GOT3 (cell line): ENCODE measurements at places on chromosomes 5 and 9.

- DNase-seq: no peak
Measured at GRCh38 chr5:37615184-37615583, 224.7 kb downstream of the GDNF start.

DNA sequence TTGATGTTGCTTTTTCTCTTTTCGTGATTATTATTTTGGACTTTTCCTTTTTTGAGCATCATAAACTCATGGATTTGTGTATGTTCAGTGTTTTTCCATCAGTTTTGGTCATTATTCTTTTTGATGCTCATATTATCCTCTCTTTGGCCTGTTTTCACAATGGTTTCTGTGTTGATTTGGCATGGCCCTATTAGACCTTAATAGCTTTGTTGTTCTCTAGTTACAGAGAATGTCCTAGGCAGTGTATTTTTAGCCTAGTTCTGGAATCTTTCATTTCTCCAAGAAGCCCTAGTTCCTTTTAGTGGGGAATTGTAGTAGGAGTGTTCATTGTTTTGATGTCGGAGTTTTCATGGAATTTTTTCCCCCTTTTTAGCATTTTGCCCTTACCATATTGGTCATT is 41.3 kb upstream of the ROPN1L start:
- no peak for DNase-seq

DNA sequence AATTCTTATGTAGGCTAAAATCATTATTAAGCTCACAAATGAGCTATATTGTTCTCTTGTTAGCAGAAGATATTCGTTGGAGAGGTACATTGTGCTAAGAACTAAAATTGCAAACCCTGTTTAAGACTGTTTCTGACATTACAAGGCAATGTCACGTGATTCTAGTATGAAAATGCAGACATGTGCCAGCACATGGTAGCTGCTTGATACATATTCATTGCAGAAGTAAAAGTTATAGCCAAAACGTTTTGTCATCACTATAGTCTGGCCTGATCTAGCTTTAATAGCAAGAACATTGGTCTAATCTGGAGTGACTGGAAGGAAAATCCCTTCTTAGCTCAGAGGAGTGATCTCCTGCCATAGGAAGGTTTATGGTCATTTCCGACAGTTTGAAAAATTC is 144.7 kb downstream of the CFAP90 start:
- DNase-seq: no peak

- DNase-seq: no peak
Measured at GRCh38 chr5:31235381-31235780, 41.9 kb downstream of the CDH6 start.

DNA sequence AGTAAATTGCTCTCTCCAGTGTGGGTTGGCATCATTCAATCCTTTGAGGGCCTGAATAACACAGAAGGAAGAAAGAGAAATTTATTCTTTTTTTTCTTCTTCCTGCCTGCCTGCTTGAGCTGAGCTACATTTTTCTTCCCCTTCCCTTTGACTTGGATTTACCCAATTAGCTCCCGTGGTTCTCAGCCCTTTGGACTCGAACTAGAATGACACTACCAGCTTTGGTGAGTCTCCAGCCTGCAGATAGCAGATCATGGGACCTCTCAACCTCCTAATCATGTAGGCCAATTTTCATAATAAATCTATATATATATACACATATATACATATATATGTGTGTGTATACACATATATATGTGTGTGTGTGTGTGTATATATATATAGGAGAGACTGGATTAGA is 128.6 kb downstream of the ISOC1 start:
- DNase-seq: no peak

DNA sequence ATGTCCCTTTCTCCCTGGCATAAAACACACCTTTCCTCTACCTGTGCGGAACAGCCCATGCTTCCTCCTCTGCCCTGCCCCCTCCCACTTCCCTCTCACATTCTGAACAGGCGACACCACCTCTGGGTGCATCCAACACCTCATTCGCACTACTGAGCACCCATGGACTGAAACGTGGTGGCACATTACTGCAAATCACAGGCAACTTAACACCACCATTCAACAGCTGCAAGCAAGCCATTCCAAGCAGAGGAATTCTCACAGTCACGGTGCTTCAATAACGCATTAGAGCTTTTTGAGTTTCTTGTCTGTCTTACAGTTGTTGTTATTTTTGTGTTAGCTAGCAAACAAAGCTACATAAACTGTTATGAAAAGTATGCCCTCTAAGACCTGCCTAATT is 298.2 kb upstream of the TAS2R1 start:
- no peak for DNase-seq

DNA sequence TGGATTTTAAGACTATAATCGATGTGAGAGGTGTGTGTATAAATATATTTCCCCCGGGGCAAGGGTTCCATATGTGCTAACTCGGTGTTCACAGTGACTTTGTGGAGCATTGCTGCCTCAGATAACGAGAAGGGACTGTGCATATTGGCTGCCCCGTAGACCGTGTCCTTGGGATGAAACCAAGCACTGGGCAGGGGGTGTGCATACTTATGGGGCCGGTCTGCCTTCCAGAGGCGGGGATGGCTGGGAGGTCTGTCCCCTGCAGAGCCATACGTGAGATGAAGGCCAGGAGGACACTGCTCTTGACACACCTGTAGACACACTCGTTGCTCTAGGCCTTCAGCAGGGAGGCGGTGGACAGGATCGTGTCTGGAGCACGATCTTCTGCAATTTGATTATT is 56.0 kb upstream of the ZNF354A start:
- DNase-seq: no peak

- no peak for DNase-seq
Measured at GRCh38 chr5:111551161-111551560, 38.8 kb upstream of the STARD4 start.

DNA sequence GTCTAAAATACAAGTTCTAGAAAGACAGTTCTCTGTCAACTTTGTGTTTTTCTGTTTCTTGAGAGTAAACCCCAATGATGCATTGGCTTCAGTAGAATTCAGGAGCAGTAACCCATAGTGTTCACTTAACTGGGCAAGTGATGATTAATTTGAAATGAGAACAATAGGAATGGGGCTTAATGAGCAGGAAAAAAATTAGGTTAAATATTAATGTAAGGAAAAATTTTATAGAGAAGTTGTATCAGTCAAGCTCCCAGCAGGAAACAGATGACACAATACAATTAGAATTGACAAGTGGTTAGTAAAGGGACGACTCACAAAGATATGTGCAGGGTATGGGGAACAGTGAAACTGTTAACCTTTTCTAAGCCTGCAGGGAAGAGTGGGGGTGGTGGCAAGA is 38.2 kb downstream of the ENTREP1 start:
- DNase-seq: no peak

DNA sequence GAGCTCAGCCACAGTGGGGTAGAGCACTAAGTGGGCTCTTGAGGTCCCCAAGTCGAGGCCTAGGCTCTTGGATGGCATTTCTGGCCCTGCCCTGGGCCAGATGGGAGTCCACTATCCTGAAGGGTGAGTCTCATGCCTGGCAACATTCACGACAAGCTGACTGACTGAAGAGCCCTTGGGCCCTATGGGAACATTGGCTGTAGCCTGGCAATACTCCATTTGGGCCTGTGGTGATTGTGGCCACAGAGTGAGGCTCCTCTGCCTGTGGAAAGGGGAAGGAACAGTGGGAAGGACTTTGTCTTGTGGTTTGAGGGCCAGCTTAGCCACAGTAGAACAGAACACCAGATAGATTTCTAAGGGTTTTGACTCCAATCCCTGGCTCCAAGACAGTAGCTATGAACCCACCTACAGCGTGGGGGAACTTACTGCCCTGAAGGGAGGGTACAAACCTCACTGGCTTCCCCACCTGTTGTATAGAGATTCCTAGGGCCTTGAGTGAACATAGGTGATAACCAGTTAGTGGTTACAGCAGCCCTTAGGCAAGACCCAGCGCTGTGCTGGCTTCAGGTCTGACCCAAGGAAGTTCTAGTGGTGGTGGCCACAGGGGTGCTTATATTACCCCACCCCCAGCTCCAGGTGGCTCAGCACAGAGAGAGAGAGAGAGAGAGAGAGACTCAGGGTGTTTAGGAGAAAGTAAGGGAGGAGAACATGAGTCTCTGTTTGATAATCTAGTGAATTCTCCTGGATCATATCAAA is 72.4 kb downstream of the KIAA0825 start:
- no peak for DNase-seq

DNA sequence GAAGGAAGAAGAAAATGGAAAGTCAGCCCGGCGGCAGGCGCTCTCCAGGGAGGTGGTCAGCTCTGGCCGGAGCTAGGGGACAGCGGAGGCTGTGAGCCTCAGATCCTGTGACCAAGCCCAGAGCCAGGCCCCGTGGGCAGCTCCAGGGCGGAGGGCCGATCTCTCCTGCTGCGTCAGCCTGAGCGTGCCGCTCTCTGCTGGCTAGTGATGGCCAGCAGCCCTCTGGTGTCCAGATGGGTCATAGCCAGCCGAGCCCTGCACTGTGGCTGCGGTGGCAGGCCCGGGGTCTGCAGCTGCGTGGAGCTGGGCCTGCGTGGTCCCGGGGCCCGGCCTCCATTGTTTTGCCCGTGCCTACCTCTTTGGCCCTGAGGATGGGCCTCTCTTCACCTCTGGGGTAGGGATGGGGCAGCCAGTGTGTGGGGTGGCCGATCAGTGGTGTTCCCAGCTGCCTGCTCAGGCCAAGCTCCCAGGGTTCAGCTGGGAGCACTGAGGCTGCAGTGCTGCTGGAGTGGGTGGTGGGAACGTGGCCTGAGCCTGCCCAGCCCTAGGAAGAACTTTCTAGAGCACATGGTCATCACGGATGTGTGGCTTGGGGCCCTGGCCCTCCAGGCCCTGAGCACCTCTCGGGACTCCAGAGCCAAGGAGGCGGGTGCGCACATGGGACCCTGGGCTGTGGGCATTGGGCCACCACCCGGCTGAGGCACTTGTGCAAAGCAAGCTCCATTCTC is 17.1 kb upstream of the NRARP start:
- DNase-seq: no peak

- DNase-seq: no peak
Measured at GRCh38 chr9:133704711-133705181, 33.4 kb downstream of the SARDH start.

- no peak for DNase-seq
Measured at GRCh38 chr5:123037104-123037418, 536 bp upstream of the PPIC start.

GRCh38 chr5:113119246-113119924 is 142.8 kb downstream of the DCP2 start:
- DNase-seq: no peak

DNA sequence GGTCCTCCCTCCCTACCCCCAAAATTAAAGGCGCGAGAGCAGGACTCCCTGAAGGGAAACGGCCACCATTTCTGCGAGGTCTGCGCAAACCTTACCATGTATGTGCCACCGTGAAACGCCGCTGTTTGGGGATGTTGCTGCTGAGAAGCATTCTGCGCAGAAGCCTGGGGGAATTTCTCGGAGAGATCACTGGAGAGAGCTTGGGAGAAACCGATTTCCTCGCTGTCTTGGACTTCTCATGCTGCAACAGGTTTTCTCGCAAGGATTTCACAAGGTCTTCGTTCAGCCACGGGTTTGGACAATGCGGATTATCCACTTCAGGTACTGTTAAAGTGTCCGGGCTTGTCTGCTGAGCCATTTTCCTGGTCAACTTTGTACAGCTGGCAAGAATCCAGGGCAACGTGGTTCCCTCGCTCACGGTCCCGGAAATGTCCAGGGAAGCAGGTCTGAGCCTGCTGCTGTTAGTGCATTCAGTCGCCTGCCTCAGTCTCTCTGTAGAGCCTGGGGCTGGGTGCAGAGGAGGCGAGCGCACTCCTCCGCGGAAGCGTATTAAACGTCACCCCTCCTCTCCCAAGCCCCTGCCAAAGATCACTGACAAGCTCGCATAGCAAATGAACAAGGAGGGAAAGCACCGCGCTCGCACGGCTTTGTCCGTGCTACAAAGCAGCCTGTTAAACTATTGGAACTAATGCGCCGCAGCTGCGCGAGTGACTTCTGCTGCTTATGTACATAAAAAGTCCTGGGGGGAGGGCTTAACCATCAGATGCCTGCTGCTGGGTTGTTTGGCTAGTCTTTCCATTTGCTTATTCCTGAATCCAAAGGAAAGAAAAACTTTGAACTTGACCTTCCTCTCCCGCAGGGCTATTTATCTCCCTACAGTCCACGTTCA is 125.1 kb downstream of the PDE4D start:
- DNase-seq: no peak

DNA sequence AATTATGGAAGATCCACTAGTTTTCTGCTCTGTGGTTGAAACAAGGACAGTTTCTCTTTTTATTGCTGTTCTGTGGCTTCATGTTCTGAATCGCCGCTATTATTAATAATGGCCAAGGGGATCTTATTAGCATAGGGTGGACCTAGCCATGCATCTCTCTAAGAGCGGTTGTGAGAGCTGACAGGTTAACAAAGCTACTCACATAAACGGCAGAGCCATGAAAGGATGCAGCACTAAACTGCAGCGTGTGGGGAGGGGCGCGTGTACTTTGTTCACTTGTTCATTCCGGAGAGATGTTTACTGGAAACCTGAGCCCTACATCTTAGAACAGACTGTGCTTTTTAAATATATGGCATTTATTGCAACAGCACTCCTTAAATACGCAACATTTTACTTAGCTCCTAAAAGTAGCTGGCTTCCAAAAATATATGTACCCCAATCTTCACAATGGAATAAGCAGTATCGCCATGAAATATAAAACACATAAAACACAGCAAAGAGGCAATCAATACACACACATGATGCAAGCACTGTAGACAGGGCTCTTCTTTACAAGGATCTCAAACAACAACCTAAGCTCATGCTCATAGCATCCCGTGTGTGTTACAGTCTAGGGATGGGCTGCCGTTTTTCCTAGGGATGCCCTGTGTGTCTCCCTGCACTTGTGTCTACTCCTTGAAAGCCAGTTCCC is 424.6 kb downstream of the MED10 start:
- no peak for DNase-seq

- no peak for DNase-seq
Measured at GRCh38 chr5:55636683-55637082, 75.4 kb downstream of the SLC38A9 start.

- DNase-seq: no peak
Measured at GRCh38 chr9:8826281-8826680, 1026.7 kb upstream of the DMAC1 start.

DNA sequence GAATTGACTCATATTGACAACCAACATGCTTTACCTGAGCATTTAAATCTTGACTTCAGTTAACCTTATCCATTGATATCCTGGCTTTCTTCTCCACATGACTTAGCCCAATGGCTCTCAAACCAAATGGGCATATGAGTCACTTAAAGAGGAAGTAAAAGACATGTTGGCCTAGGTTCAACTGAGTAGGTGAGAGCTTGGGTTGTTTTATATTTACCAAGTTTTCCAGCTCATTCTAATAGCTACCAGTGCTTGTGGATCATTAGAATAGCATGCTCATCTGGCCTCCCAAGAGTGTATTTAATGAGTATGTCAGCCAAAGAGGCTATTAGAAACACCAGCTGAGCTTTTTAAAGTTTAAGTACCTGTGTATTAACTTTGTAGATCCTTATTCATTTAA is 1049.0 kb downstream of the PTPRD start:
- DNase-seq: no peak

- DNase-seq: no peak
Measured at GRCh38 chr5:72498284-72498683, 8.9 kb downstream of the ZNF366 start.
